ENCODE measurements at places on chromosomes 1 and 21.

DNA sequence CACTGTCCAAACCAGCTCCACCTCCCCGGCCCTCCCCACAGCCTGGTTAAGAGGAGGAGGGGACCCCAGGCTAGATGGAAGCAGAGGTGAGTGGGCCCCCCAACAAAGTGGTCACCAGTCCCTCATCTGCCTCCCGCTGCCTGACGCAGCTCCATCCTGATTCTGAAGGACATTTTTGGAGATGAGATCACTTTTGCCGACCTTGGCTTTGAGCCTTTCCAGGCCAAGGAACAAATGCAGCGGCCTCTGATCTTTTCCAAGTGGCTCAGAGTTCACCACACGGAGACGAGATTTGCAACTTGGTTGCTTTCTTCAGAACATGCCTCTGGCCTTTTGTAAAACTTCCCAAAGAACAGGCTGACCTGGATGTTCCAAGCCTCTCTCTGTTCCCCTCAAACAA is 223.1 kb downstream of the NPHP4 start:
- DNase-seq, result no peak

GRCh38 chr1:66644331-66644730 is 107.9 kb upstream of the DYNLT5 start:
- no peak for DNase-seq

DNA sequence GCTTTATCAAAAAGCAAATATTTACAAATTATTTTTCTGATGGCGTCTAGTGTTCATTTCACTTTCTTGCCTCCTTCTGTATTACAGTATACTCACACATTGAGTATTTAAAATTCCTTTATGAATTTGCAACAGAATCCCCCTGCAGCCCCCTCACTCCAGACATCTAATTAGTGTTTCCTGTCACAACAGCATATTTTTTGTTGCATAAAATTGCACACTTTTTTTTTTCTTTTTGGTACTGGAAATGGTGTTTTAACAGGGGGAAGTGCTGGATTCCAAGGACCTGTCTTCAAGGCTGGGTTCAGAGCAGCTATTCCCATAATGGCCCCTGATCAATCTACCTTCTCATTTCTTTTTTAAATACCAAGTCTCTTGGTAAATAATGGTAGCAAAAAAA is 184.3 kb upstream of the HMCN1 start:
- no peak for DNase-seq

- DNase-seq, result no peak
These were observed 68.4 kb downstream of the DMRTA2 start for GRCh38 chr1:50354813-50355212.

GRCh38 chr1:226708342-226708780 is 30.7 kb downstream of the ITPKB start:
- DNase-seq, result peak; percentile 40

DNA sequence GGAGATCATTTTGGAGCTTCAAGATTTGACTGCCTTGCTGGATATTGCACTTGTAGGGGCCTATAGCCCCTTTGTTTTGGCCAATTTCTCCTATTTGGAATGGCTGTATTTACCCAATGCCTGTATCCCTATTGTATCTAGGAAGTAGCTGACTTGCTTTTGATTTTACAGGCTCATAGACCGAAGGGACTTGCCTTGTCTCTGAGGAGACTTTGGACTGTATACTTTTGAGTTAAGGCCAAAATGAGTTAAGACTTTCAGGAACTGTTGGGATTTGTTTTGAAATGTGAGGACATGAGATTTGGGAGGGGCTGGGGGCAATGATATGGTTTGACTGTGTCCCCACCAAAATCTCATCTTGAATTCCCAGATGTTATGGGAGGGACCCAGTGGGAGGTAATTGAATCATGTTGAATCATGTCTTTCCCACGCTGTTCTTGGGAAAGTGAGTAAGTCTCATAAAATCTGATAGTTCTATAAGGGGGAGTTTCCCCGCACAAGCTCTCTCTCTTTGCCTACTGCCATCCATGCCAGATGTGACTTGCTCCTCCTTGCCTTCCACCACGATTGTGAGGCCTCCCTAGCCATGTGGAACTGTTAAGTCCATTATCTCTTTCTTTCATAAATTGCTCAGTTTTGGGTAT is 276.1 kb downstream of the LMX1A start:
- DNase-seq, result no peak

DNA sequence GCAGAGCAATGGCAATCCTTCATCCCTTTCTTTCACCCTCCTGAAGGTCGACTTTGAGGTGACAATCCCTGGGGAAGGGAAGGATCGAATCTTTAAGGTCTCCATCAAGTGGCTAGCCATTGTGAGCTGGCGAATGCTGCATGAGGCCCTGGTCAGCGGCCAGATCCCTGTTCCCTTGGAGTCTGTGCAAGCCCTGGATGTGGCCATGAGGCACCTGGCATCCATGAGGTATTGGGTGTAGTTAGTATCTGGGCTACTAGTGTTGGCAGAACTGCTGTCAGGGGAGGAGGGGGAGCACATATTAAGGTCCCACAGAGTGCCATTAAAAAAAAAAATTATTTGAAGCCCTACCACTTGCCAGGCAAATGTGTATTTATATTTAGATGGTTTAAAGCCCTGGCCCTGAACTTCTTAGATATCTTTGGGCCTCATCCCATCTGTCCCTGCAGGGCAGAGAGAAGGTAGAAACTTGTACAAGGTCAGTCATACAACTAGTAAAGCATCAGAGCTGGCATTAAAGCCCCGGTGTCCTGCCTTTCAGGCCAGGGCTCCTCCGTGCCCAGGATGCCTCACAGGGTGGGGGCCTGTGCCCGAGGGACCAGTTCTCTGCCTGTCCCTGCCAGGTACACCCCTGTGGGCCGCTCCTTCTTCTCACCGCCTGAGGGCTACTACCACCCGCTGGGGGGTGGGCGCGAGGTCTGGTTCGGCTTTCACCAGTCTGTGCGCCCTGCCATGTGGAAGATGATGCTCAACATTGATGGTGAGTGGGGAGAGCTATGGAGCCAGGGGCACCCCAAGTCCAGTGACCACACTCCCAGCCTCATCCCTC is 10.3 kb downstream of the AGO1 start:
- DNase-seq, result no peak

DNA sequence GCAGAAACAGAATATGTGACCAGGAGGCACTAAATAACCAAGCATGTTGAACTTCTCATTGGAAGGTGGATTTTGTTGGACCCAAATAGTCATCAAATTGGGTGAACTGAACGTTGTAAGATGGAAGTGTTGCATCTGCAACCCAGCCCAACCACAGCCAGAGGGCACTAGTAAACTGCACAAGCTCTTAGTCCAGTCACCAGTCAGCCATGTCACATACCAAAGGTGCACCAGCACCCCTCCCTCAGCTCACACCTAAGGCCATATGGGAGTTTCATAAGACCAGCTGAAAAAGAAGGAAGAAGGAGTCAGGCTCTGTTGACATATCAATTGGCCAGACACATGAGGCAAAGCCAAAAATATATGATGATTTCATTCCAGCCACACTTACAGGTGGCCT is 481.7 kb upstream of the NR5A2 start:
- DNase-seq, result no peak

DNA sequence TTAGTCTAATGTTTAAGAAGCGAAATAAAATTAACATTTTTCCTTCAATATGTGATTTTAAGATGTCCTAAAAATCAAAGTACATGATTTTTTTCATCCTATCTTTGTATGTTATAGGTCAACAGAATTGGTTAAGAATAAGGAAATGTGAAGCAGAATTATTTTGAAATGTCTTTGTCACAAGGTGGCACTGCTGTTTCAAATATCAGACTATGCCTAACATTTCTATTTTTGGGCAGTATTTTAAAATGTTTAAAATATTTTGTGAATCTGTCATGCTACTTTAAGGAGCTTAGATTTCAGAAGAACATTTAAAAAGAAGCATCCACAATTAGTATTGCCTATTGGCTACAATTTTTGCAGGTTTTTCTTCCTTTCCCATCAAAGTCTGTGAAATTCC is 38.7 kb downstream of the AMY1C start:
- DNase-seq, result no peak

DNA sequence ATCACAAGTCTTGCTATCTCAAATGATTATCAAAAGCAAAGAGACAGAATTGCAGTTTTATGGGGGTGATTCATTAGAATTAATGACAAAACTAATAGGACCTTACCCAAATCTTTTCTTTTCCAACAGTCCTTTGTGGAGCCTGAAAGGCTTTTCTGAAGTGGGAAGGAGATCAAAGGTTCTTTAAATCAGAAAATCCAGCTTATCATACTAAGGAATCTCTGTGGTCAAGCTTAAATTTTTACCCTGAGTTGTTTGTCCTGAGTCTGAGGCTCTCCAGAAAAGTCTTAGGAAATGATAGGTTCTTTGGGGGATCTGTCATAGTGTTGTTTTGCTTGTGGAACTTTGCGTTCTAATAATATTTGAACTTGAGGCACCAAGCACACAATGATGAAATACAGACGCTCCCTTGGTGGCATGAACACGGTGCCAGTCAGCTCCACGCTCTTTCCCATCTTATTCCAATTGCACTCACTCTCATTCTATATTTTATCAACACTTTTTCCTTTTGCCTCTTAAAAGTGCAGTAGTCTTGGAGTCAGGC is 38.0 kb upstream of the COL24A1 start:
- DNase-seq, result no peak

DNA sequence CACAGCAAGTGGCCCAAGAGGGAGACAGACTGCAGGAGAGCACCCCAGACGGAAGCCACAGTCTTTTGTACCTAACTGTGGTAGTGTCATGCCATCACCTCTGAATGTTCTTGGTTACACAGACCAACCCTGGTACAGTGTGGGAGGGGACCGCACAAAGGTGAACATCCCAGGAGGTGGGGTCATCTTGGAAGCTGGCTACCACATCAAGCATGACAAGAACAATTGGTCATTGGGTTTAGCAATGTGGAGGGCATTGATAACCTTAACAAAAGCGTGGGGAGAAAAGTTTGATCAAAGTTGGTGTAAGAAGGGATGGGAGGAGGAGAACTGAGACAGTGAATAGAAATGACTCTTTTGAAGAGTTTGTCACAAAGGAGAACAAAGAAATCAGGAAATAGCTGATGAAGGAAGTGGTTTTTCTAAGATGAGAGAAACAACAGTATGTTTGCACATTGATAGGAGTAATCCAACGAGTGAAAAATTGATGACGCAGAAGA is 87.1 kb upstream of the CACNA1E start:
- peak; percentile 34 for DNase-seq

- DNase-seq, result no peak
These were observed 1588.1 kb upstream of the B3GALT2 start for GRCh38 chr1:194774535-194774934.

- peak; percentile 39 for DNase-seq
These were observed 2.8 kb upstream of the SPSB1 start for GRCh38 chr1:9289711-9290485.

- no peak for DNase-seq
These were observed 46.7 kb upstream of the SERBP1 start for GRCh38 chr1:67476906-67477305.

- DNase-seq, result no peak
These were observed 13.9 kb downstream of the URB1 start for GRCh38 chr21:32378956-32379355.

DNA sequence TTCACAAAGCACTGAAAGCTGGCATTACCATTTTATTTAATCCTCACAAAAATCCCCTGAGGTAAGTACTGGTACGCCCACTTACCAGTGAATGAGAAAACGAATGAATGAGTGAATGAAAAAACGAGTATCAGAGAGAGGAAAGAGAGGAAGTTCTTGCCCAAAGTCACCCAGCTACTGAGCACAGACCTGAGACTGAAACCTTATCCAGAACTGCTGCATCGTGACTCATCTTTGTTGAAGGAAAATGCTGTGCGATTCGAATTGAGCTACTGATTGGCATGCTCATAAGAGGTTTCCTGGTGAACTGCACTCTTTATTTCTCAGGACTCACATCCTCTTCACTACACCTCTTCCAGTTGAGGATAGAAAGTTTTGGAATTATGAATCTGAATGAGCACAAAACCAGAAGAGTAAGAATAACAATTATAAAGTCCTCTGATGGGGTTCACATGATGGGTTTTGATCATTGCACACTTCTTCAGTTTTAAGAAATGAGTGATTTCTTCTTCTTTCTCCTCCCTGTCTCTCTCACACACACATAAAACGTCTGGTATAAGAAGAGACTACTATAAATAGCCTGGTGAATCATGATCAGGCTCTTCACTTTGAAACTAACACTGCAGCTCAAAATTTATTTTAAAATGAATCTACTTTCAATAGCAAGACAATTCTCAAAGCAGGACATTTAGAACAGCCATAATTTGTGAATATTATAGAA is 32.1 kb downstream of the IL12RB2 start:
- DNase-seq, result peak; percentile 41

DNA sequence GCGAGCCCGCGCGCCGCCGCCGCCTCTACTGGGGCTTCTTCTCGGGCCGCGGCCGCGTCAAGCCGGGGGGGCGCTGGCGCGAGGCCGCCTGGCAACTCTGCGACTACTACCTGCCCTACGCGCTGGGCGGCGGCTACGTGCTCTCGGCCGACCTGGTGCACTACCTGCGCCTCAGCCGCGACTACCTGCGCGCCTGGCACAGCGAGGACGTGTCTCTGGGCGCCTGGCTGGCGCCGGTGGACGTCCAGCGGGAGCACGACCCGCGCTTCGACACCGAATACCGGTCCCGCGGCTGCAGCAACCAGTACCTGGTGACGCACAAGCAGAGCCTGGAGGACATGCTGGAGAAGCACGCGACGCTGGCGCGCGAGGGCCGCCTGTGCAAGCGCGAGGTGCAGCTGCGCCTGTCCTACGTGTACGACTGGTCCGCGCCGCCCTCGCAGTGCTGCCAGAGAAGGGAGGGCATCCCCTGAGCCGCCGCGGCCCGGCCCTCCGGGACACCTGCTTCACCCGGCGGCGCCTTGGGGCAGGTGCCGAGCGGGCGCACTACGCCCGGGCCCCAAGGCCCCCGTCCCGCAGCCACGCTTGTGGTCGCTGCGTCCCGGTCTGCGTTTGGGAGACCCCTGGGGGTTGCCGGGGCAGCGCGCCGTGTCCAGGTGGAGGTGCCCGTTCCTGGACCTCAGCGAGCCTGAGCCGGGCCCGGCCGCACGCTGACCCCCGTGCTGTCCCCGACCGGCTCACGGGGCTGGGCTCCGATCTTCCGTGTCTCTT is 944 bp downstream of the B3GALT6 start:
- no peak for DNase-seq

DNA sequence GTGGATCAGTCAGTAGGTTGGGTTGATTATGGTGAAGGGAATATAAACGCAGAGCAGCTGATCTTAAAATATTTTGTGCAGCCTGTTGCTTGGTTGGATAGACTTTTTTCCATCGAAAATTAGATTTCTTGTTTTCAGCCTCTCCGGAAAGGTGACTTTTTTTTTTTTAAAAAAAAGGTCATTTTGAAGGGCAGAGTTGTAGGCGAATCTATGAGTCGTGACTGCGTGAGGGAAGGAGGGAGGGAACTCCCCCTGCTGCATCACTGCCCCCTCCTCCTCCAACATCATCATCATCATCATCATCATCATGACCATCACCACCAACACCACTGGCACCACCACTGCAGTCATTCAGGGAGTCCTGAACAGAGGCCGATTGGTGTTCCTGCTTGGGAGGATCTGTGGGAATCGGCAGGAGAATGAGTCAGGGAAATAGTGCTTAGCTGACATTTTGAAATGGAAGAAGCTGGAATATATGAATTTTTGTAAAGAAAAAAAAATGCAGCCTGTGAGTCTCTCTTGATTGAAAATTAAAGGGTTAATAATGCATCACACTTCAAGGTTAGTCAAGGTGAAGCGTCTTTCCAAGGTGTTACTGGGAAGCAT is 1.2 kb downstream of the ATP1B1 start:
- peak; percentile 21 for DNase-seq

Data from activated naive CD4-positive, alpha-beta T cell treated with Interleukin-2 at 50 U/mL for 16 hours (primary cell).